ENCODE measurements at places on chromosomes 2 and 18. TPM values are rescaled to one million over a fixed set of nuclear protein-coding genes. Genes with fewer than 3 reads are reported as not detected.

- DNase-seq = no peak
Observed at GRCh38 chr18:57915248-57915647, 112.1 kb upstream of the ATP8B1 start.

GRCh38 chr2:15826273-15826717 lies 114.1 kb upstream of the MYCN start:
- DNase-seq = no peak

- no peak for DNase-seq
Observed at GRCh38 chr2:29660201-29660600, 261.2 kb downstream of the ALK start.

- DNase-seq = no peak
Observed at GRCh38 chr2:42777883-42778805, 14.2 kb upstream of the OXER1 start.

The NOSTRIN gene
- total RNA-seq = not detected

Measured in activated B cell treated with CpG ODN at 0.5 μM for 24 hours (primary cell).